ENCODE measurements at places on chromosomes 6 and 20.

DNA sequence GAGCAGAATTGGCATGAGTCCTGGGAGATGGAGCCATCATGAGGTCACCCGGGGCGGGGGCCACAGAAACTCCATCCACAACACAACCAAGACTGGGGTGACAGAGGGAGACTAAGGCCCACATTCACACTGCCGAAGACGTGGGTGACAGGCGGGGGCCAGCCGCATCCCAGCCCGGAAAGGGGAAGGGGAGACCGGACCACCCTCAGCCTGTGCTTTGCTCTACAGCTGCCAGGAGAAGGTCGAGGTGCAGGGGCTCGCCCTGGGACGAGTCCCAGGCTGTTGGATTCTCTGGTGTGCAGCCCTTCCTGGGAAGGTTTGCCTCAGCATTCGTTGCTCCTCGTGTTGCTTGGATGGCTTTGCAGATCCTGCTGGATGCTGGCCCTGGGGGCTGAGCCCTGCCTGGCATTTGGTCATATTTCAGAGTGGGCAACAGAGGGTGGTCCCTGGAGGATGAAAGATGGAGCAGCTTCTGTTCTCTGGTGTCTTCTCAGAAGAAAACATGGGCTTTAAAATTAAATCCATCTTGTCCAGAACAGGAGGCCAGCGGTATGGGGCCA lies 328.9 kb downstream of the TAF4 start:
- DNase-seq, result no peak

- DNase-seq, result no peak
These were observed 10.5 kb downstream of the THBS2 start for GRCh38 chr6:169243186-169243585.

- peak; percentile 65 for DNase-seq
These were observed 28.3 kb downstream of the MRS2 start for GRCh38 chr6:24431045-24431451.

GRCh38 chr6:142822383-142822782 lies 122.6 kb downstream of the HIVEP2 start:
- DNase-seq, result no peak

DNA sequence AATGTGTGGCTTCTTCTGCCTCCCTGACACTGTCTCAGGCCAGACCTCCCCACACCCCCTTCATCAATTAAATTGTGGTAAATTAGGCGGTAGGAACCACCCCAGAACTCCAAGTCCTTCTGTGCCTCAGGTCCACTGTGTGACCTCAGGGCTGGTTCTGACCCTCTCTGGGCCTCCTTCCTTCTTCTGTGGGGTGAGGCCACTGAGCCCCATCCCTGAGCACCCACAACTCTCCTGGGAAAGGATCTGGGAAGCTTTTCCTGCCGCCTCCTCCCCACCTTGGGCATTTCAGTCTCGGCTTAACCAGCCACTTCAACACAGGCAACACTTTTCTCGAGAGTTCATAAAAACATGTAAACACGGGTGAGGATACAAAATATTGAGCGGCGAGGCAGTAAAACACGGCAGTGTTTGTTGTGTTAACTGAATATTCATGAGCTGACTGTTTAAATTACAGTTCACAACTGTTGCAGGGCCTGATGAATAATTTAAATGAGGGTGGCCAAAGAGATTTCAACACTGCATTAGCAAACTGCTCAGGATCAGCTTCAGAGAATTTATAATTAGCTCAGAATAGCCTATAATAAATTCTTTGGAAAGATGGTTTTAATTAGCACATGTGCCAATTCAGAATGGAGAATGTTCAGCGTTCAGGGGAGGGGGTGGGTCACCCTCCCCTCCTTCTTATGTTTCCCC lies 112.1 kb downstream of the TOX2 start:
- peak; percentile 53 for DNase-seq

- DNase-seq, result no peak
These were observed 159.9 kb upstream of the PCSK2 start for GRCh38 chr20:17066902-17067301.

DNA sequence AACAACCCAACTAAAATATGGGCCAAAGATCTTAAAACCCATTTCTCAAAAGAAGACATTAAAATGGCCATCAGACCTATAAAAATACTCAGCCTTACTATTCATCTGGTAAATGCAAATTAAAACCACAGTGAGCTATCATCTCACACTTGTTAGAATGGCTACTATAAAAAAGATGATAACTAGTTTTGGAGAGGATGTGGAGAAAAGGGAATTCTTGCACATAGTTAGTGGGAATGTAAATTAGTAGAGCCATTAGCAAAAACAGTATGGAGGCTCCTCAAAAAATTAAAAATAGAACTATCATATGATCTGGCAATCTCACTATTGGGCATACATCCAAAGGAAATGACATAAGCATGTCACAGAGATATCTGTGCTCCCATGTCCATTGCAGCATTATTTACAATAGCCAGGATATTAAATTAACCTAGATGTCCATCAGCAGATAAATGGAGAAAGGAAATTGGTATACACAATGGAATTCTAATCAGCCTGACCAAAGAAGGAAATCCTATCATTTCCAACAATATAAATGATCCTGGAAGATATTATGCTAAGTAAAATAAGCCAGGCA lies 2.9 kb downstream of the SIRPB1 start:
- DNase-seq, result no peak

GRCh38 chr6:25173246-25173645 lies 105.9 kb upstream of the CARMIL1 start:
- DNase-seq, result no peak

DNA sequence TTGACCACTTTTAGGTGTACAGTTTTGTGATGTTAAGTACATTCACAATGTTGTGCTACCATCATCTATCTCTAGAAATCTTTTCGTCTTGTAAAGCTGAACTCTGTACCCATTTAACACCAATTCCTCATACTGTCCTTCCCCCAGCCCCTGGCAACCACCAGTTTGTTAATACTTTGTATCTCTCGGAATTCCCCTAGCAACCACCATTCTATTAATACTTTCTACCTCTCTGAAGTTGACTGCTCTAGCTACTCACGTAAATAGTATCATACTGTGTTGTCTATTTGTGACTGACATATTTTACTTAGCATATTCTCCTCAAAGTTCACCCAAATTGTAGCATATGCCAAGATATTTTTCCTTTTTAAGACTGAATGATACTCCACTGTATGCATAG lies 82.3 kb upstream of the CLDN20 start:
- no peak for DNase-seq

- peak; percentile 43 for DNase-seq
These were observed 7.1 kb upstream of the TCP11 start for GRCh38 chr6:35148167-35148741.

GRCh38 chr6:169528755-169529154 lies 173.1 kb downstream of the WDR27 start:
- peak; percentile 46 for DNase-seq

GRCh38 chr6:35368038-35368887 lies 25.9 kb downstream of the PPARD start:
- peak; percentile 90 for DNase-seq

DNA sequence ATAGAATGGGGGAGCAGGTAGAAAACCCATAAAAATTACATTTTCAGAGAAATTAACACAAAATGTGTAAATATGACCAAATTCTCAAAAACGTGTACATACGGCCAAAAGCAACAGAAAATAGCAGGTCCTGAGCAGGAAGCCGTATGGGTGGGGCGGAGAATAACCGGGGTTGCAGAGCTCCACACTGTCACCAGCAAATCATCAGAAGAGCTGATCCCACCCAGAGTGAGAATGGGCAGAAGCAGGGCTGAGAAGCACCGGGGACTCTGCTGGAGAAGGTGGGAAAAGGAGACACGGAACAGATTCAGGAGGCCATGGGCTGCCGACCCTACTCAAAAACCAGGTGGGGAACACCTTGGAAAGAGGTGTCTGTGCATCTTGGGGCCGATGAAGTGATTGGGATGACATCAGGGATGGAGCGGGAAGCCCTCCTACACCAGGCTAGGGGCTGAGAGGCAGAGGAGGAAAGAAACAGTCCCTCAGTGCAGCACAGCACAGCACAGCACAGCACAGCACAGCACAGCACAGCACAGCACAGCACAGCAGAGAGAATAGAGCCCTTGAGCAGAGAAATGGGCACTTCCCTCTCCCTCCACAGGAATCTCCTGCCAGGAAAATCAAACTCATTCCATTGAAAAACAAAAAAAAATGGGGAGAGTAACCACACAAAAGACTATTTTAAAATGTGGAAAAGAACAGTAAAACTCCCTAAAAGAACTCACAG lies 22.3 kb downstream of the STX7 start:
- peak; percentile 52 for DNase-seq

DNA sequence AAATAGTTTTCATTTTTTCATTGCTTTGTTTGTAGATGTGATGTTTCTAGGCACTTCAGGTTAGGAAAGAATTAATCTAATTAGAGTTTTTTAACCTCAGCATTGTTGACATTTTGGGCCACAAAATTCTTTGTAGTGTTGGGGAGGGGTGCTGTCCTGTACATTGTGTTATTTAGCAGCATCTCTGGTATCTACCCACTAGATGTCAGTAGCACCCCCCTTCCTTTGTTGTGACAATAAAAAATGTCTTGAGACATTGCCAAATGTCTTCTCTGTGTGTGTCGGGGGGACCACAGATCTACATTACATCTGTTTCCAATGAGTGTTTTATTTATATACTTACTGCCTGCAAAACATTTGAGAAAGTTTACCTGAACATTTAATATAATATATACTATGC lies 45.6 kb downstream of the EYA4 start:
- peak; percentile 15 for DNase-seq

DNA sequence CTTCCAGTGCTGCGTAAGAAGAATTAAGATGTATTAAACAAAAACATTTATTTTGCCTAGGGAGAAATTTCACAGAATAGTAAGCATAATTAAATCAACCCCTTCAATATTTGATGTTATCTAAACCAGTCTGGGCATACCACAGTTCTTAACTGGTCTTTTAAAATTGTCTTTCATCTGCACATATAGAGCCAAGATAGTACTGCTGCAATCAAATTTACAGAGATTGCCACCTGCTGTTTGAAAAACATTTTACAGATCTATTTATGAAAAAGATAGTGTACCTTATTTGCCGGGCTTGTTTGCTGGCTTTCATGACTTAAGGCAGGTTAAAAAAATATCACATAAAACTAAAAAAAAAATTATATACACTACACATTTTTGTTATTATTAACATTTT lies 323.2 kb downstream of the ADGRB3 start:
- peak; percentile 14 for DNase-seq

- DNase-seq, result no peak
These were observed 30.2 kb downstream of the KLHL31 start for GRCh38 chr6:53635322-53635721.

GRCh38 chr6:123744840-123745239 lies 58.8 kb upstream of the NKAIN2 start:
- DNase-seq, result no peak

DNA sequence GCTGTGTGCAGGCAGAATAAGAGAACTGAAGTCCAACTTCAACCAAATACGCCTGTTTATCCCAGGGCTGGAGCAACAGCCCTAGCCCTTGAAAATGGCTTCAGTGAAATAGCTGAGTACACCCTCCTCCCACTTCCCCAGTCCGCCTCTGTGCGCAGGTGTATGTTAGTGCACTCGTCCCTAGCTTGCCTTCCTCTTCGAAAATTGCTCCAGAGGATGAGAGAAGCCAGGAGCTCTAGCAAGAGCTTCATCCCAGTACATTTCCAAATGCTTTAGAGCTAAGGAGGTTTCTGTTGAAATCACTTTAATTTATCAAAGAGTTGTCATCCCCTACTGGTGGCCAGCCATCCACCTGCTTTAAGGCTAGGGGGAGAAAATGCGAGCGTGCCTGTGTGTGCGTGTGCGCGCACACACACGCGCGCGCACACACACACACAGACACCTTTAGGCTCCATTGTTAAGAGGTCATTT lies 5.4 kb upstream of the POU3F2 start:
- no peak for DNase-seq

GRCh38 chr6:42394151-42394550 lies 57.6 kb downstream of the TRERF1 start:
- no peak for DNase-seq

- no peak for DNase-seq
These were observed 10.9 kb upstream of the SPDEF start for GRCh38 chr6:34566830-34567546.

GRCh38 chr6:88164061-88164460 lies 2.1 kb downstream of the CNR1 start:
- DNase-seq, result no peak

DNA sequence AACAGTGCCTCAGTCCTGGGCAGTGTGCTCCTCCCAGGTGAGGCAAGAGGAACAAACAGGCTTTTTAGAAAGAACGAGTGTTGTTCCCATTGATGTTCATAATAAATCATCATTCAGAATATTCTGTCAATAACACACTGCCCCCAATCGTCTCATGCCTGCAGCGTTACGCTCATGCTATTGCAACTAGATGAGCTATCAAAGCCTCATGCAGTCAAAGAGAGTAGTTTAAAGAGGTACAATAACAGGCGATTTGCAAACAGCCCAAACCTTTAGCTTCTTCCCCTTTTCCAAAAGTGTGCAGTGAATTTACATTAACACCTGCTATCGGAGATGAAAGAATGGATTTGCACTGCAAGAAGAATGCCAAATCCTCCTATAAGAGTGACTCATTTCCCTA lies 1164.7 kb upstream of the MAP3K7 start:
- no peak for DNase-seq

DNA sequence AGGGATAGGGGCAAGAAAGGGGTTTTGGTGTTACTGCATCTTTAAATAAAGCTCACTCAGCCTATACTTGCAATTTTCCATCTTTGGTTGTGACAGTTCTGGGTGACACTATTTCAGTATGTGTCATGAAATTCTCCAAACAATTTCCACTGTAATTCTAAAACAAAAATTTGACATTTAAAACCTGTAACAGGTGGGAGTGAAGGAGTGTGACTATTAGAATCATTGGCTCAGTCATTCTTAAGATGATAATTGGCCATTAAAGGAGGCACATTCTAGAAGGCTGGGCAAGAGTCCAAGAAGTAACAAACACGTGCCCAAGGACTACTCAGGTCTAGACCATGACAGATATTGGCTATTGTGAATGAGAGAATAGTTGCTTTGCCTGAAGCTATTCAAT lies 153.3 kb upstream of the ARG1 start:
- no peak for DNase-seq

Data from GM23248 (cell line).